Cerebellar nuclear complex (tissue), 1 donor: ENCODE measurements at places on chromosomes 3 and 15.

GRCh38 chr3:135800071-135800549 lies 165.4 kb upstream of the PPP2R3A start:
- no peak for DNase-seq

DNA sequence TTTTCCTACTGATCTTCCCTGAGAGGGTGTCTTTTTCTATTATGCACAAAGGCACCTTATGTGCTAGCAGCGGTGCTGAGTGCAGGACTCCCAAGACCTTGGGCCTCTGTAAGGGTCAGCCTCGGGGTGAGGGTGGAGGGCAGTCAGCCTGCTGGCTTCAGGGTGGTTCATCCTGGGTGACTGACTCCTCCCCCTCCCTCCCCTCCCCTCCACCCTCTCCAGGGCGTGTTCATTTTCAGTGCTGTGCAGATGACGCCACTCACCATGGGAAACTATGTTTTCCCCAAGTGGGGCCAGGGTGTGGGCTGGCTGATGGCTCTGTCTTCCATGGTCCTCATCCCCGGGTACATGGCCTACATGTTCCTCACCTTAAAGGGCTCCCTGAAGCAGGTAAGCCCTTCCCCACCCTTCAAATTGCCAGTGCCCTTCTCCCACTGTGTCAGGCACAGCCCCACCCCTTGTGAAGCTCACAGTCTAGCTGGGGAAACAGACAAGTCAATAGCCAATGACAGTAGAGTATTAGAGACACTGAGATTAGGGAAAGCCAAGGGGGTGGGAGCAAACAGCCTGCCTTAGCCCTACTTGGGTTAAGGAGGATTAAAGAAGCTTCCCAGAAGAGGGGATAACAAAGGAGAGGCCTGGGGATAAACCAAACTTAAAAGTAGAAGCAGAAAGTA lies 41.9 kb downstream of the SLC6A1 start:
- no peak for DNase-seq

- DNase-seq = no peak
These were observed 397.2 kb downstream of the GAP43 start for GRCh38 chr3:116020495-116020894.

GRCh38 chr3:66532160-66532587 lies 31.4 kb upstream of the LRIG1 start:
- no peak for DNase-seq

DNA sequence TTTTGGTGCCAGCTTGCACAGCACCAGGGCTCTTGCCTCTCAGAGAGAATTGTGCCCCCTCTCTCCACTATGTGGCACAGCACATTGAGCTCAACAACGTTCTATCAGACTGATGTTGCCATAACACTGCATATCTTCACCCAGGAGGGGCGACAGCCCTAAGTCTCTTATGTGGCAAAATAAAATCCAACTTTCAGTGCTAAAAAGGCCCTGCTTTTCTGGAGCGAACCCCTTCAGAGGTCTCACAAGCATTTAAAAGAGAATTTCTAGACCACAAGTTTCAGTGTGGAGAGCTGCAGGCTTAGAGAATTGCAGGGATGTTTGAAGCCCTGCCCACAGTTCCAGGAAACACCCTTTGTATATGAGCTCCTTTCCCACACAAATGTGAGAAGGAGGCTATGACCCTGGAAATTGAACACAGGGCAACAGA lies 85.5 kb downstream of the LIPC start:
- no peak for DNase-seq

DNA sequence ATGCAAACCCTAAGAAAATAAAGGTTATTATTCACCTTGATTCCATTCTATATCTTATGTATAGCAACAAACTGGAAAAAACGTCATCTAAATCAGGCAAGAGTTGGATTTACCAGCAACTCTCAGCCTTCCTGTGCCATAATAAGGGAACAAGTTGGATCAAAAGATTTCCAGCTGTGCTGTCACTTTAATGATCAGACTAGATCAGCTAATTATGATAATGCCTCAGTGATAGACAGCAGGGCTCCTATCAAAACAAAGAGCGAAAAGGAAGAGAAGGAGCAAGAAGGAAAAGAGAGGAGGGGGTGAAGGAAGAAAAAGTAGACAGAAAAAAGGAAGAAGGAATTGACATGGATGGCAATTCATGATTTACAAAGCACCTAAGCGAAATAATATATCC lies 36.7 kb upstream of the BCL6 start:
- DNase-seq = no peak

DNA sequence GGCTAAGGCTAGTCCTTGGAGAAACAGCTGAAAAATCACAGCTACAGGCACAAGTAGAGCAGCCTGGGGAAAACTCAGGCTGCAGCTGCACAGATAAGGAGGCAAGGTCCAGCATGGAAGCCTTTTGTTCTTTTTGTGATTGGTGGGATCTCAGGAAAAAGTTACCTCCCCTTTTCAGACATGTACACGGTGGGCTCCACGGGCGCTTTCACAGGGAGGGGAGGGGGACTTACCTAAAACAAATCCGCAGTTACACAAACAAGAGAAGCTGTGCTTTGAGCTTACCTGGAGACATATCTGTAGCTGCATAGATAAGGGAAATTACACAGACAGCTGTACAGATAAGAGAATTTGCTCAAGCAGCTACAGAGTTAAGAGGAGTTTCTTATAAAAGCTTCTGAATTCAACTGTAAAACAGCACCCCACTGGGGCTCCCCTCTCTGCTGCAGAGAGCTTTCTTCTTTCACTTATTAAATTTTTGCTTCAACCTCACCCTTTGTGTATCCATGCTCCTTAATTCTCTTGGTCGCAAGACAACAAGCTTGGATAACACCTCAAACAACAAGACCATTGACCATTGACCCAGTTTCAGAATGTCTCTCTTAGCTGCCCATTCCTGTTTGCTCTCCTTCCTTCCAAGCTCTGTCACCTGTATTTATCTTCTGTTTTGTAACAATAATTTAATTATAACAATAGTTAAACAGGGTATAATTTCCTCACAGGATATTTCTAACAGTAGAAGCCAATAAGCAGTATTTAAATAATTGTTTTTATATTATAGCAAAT lies 10.9 kb upstream of the CD200 start:
- no peak for DNase-seq

- DNase-seq = no peak
These were observed 241.7 kb upstream of the GBE1 start for GRCh38 chr3:82002986-82003642.

GRCh38 chr3:52769786-52770455 lies 819 bp downstream of the NEK4 start:
- no peak for DNase-seq

DNA sequence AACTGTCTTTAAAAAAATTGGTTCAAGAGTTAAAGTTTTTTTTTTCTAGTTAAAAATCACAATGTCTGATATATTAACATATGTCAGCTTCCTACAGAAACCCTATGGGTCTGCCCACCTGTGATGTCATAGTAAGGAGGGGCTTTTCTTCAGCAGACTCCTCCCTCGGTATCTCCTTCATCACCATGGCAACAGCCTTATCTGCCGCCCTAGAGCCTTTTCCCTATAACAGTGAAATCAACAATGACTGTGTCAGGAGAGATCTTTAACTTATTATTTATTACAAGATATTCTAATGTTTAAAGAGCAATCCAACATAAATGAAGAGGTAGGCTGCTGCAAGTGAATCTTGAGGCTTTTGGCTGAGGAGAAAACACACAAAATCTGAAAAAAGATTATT lies 138.7 kb downstream of the PEX5L start:
- DNase-seq = no peak

DNA sequence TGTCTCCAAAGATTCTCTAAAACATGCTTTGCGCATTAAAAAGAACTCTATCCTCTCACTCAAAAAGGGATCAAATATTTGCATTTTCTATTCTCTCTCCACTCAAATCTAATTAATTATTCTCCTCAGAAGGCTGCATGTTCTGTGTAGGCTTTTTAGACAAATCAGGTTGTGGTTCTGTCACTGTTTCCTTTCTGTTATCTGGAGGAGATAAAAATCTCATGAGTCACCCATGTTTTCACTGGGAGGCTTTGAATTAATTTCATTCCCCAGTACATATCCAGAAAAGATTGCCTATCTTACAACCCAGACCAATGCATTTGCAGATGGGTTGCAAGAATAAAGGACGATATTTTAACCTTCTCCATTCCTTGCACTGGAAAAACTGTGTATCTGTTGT lies 446.5 kb downstream of the GRM7 start:
- DNase-seq = no peak

- no peak for DNase-seq
These were observed 3.1 kb downstream of the MELTF start for GRCh38 chr3:197026481-197026866.

- DNase-seq = no peak
These were observed 162.5 kb upstream of the BFSP2 start for GRCh38 chr3:133237380-133237779.

DNA sequence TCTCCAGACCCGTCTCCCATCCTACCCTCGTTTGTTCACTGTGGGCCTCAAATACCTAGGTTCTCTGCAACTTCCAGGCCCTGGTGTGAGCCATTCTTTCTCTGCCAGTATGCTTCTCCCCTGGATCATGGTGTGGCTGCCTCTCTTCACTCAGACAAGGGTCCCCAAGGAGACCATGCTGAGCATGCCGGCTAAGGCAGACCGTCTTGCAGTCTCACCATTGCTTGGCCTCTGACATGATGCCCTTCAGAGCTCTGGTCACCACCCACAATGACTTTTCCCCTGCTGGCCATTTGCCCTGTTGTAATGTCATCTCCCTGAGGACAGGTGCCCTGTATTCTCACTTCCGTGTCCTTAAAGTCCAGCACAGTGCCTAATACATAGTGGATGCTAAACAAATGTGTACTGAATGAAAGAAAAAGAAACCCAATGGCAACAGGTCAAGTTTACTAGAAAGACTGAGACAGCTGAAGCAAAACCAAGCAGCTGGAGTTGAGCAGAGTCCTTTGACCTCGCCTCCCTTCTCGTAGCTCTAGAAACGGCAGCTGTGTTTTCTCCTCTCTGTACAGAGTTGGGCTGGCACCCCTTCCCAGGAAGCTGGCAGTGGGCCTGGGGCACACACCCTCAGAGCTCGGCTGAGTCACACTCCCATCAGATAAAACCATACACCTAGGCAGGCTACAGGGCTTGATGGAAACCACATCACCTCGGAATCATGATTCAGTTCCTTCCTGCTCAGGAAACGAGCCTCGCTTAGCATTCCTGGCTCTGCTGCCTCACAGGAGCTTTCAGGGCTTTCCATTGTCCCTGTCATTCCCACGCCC lies 8.6 kb downstream of the TLR9 start:
- no peak for DNase-seq

DNA sequence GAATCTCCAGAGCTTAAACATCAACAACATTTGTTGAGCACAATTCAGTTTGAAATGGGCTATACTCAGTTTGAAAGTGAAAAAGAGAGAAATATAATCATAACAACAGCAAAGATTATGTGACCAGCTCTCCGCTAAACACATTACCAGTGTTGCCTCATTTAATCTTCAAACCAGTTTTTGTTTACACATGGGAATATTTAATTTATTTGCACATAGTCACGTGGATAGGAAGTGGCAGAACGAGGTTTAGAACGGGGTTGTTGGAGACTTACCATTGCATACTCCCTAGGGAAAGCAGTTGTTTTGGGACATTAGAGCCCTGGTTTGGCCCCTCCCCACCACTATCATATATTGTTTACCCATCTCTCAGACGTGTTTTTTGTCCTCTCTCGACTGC lies 77.2 kb downstream of the IL1RAP start:
- DNase-seq = no peak

DNA sequence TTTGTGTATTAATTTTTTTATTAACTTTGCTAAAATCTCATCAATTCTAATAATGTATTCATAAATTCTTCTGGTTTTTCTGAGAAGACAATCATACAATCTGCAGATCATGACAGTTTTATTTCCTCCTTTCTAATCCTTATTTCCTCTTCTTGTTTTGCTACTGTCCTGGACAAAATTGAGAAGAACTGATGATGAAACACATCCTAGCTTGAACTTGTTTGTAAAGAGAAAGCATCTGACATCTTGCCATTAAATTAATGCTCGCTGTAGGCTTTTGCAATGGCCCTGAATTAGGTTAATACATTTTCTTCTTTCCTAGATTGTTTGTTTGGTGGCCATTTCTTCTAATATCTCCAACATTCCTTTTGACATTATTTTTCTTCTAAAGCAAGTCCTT lies 110.9 kb upstream of the TPM1 start:
- no peak for DNase-seq

- DNase-seq = no peak
These were observed 146.5 kb downstream of the XXYLT1 start for GRCh38 chr3:195124378-195124992.

GRCh38 chr3:159824333-159824732 lies 164.3 kb upstream of the IL12A start:
- no peak for DNase-seq

GRCh38 chr15:25635191-25635590 lies 196.4 kb upstream of the UBE3A start:
- DNase-seq = no peak

DNA sequence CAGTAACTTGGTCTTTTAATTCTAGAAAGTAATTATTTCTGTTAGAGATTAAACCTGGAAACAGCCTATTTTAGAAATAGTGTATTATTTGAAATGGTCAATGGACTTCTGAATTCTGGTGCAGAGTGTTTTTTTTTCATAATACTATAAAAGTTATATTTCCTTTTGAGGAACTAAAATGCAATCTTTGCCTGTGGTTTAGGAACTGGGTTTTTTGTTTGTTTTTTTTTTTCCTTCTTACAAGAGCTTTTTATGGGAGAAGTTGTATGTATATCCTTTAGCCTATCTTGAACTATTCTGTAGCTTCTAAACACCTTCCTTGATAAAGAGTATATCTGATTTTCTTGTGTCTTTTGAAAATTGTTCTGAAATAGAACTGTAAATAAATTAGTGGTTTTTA lies 88.3 kb downstream of the ARIH1 start:
- no peak for DNase-seq

GRCh38 chr3:134991472-134992010 lies 196.5 kb downstream of the EPHB1 start:
- no peak for DNase-seq

DNA sequence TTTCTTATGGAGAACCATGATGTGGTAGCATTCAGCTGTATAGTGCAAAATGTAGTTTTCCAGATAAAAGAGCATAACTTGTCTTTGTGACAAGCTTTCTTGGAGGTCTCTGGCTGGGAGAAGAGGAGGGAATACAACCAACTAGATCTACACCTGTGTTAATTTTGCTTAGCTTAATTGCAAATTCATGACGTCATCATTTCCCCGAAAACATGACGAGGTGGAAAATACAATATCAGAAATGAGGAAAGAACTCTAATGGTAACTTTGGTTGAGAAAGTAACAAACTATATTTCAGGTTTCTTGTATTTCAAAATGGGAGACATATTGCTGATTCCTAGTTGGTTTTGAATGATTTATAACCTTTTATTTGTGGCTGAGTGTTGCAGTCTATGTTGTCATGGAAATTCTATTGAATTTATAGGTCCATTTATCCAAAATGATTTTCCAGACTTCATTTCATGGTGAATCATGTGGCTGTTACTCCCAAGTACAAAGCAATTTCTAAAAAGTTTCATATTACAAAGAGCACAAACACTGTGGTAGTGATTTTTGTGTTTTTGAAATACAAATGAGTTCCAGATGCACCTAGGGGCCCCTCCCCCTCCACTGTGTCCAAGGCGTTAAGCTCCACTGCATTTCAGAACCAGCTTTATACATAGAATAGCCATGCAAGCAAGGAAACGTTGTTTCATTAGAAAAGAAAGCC lies 307.2 kb downstream of the FEZF2 start:
- no peak for DNase-seq
